ENCODE measurements at places on chromosomes 4 and X.

DNA sequence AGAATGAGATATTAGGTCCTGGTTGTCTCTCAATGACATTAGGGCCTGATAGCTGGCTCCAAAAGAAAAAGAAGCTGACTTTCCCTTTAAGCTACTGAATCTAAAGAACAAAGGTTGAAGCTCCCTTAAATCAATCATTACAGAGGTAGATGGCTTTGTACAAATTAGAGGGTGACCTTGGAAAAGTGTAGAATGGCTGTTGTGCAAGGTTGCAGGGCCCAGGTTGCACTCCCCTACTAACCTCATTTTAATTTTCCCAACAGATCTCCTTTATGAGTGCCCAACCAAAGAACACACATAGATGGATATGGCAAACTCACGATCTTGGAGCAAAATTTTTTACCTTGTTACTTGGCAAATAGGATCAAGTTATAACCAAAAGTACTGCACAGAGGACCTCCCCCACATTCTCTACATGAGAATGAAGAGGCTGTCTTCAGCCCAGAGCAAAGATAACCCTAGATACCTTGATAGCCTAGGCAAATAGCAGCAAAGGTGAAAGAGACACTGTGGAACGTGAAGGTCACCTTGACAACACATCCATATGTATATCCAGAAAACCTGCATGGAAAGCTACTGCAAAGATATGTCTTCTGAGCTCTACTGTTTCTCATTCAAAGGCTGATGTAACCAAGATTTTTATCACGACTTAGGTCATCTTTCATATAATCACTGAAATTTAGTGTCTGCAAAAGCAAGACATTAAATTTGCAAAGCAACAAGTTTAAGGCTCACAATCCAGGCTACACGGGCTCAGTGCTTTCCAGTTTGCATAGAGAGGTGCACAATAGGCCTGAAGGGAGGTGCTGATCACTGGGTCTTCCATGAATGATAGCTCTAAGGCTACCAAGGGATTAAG lies 23.0 kb downstream of the KLB start:
- DNase-seq = no peak

GRCh38 chr4:163620738-163621137 lies 126.2 kb downstream of the TMA16 start:
- DNase-seq = no peak

DNA sequence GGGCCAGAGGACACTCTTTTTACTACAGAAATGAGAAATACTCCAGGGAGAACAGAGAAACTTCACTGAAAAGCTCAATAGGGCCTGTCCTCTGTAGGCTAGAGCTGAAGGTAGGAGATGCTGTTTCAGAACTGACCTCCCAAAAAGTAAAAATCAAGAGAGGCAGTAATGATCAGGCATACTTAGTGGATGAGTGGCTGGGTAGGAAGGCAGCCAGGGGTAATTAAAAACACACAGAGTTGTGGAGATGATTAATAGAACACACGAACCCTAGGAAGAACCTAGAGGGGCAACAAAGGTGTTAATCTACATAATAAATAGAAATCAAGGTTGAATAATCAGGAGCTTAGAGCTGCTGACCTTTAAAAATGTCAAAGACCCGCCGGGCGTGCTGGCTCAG lies 582.4 kb upstream of the ADGRL3 start:
- DNase-seq = no peak

- DNase-seq = no peak
These were observed 15.5 kb downstream of the MCF2 start for GRCh38 chrX:139692506-139692849.

DNA sequence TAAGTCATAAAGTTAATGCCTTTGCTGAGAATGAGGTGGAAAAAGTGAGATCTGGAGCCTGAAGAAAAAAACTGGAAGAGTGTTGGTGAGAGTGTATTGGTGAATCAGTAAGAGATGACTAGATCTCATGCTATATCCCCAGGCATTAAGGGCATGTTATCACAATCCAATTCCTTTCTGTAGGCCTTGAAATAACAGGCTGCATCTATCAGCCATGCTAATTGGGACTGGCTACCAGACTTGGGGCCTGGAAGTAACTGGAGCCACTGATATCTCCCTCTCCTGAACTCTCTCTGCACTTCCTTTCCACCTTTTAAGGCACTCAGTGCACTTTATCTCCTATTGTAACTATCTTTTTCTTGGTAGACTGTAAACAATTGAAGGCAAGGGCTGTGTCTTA lies 88.8 kb upstream of the HPRT1 start:
- no peak for DNase-seq

DNA sequence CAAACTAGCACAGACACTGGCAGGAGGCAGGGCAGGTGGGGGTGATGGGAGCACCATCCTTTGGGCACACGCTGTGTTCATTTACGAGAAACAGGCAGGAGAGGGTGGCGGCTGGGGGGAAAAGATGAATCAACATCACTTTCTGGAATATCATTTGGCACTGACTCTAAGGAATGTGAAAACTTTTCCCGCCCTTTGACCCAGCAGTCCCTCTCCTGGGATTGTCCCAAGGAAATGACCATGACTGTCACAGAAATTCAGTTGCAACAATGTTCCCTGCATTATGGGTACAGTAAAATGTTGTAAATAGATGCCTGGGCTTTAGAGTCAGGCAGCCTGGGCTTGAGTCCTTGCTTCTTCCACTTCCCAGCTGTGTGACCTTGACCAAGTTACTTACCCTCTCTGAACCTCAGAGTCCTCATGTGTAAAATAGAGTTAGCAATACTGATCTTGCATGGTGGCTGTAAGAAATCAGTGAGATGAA lies 58.6 kb downstream of the ABLIM2 start:
- no peak for DNase-seq

GRCh38 chr4:151665785-151666127 lies 95.1 kb downstream of the GATB start:
- DNase-seq = no peak

Data from hematopoietic multipotent progenitor cell treated with erythropoietin and hydrocortisone succinate and interleukin-3 and kit ligand, for 6 days (in vitro differentiated cells).